ENCODE measurements at places on chromosomes 3 and 15.

DNA sequence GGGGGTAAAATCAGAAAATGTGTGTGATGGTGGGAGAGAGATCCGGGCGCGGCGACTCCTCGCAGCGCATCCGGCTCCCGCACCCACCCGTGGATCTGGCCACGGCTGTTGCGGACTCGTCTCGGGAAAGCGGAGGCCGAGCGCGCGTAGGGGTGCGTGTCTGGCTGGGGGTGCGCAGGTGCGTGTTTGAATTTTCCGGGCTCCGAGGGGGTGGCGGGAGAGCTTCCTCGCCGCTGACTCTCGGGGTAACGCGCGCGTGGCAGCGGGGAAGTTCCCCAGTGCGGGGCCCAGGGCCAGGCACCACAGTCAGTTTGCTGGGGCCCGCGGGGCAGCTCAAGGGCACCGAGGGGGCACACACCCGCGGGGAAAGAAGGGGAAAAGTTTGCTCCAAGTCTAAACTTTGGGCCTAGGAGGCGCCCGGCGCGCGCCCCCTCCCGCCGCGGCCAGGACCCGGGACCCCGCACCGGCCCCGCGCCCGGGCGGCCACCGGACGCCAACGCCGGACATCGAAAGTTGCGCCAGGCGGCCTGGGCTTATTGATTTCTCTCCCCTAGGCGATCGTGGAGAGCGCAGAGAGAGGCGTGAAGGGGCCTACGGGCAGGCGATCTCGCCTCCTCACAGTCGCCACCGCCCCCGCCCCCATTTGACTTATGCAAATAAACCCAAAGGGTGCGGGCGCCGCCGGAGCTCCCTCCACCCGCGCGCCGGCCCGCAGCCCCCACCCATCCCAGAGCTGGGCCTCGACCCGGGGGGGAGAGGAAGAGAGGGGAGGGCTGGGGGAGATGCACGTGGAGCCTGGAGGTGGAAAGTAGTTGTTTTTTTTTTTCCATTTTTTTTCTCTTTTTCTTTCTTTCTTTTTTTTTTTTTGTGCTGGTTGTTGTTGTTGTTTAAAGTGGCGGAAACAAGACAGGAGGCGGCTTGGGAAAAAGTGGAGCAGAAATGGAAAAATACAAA lies 639 bp downstream of the FOXP1 start:
- DNase-seq: no peak

DNA sequence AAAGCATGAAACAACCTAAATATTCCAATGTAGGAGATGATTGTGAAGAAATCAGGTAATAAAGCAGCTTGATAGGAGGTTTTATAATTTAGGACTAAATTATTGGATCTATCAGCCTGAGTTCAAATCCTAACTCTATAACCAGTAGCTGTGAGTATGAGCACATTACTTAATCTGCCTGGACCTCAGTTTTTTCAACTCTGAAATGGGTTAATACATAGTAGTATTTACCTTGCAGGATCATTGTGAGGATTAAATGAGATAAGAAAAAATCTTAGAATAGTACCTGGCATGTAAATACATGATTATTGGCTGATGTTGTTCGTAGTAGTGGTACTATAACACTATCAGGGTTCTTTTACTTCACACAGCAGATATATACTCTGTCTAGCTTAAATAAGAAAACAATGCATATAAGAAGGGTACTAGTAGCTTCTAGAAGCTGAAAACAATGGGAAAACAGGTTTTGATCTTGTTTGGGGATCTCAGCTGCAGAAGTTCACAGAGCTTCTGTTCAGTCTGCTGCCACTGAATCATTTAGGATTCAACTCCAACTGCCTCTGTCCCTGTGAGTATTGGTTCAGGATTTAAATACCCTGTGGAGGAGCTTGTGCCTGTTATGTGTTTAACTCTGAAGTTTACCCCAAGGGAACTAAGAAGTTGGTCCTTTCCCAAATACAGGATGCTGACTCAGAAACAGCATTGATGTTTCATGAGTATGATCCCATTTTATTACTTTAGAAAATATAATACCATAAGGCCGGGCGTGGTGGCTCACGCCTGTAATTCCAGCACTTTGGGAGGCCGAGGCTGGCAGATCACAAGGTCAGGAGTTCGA lies 34.2 kb downstream of the KAT2B start:
- DNase-seq: no peak

DNA sequence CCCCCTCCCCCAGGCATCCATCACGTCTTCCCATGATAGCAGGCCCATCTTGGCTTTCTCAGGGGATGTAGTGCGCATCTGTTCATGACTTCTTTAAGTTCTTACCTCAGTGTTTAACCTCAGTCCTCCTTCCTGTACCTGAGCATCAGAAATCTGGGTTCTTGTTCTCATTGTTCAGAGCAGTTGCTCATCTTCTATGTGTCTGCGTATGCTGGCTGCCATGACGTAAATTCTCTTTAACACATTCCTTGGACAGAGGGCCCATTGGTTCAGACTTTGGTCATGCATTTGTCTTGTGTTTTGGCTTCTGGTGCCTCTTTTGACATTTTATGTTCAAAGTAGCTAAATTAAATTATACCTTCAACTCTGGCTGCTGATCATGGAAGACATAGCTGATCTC lies 227.3 kb downstream of the CACNA2D3 start:
- no peak for DNase-seq

DNA sequence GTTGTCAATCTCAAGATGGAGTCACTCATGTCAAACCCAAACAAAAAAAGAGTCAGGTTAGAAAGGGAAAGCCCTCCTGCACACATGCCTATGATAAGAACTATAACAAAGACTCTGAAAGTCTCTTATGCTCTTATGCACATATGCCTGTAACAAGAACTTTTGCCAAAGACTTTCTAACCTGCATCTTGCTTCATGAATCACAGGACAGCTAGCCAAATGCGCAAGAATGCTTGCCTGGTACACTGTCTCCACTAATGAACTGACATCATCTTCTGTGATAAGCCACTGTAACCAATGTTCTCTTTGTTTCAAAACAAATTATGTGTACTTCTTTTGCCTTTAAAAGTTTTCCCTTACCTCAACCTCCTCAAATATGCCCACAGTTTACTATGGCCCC lies 18.2 kb upstream of the EHHADH start:
- DNase-seq: no peak

DNA sequence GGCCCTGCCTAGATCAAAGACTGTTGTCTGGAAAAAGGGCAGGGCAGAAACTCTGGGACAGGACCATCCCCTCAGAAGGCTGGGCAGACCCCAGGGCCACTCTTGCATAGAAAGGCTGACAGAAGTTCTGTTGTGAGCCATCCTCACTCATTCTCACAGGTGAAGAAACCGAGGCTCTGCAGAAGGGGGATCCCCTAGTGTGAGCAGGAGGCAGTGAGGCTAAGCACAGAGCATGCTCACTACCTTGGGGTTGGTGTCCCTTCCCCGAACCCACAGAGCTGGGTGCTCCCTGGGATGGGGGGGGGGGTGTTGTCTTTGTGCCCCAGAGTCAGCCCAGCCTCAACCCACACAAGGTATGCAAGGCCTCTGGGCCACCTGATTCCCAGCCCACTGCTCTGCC lies 50.9 kb upstream of the TMEM115 start:
- no peak for DNase-seq

DNA sequence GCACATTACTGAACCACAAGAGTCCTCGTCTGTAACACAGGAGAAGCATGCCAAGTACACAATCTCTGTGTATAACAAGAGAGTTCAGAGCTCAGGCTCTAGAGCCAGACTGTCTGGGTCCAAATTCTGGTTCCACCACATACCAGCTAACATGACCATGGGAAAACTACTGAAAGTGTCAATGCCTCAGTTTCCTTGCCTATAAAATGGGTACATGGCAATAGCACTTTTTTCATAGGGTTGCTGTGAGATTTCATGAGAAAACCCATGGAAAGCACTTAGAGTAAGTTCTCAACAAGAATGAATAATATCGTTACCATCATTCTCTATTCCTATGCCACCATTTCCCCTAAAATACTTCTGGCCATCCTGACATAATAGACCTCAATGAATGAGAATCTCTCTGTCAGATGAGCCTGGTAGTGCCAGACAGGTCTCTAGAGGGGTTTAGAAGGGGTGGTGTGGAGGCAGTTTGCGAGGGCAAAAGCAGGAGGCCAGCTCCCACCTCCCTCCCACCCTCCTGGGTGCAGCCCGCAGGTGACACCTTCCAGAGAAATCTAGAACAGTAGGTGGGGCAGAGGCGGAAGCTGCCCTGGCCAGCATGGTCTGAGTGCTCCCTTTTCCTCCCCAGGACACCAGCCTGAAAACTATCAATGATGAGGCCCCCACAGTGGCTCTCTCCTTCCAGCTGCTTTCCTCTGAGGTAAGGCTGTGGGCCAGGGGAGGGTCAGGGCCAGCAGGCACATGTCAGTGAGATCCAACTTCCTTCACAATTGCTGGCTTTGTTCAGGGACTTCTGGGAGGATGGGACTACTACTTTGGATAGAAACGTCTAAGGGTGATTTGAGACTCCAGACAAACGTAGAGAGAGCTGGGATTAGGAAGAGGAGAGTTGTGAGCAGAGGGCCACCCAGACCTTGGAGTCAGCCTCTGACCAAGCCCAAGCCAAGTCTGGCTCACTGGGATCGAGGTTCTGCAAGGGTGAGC lies 45.3 kb downstream of the CCDC33 start:
- DNase-seq: no peak

All from NCI-H1105 (cell line).